ENCODE measurements at places on chromosomes 16 and 17.

DNA sequence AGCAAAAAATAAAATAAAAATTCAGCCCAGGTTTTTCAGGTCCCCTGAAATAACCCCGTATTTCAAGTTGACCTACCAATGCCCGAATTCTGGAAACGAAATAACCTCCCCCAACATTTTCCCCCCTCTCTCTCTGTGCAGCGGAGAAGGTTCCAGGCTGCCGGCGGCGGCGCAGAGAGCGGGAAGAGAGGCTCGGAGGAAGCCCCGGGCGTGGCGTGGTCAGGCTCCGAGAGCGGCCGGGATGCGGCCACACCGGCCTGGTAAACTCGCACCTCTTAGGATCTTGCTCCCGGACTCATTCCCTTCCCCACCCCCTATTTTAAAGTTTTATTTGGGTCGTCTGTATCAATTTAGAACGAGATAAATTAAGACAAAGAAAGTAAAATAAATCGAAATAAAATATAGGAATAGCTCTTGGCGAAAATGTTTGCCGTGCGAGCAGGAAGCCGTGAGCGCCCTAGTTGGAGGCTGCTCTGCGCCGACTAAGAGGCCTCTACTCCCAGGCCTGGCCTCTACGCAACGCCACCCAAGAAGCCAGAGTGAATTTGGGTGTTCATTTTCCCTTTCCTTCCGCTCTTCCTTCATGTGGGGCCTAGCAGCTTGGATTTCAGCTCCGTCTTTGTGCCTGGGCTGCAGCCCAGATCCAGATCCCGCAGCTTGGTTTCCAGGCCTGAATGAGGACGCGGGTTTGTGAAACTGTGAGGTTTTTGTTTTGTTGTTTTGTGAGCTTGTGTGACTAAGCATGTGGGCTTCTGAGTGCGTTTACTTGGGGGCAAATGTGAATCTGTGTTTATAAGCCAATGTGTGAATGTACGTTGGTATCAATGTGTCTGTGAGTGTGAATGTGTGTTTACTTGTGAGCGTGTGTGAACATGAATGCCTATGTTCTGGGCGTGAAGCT lies 1.5 kb upstream of the HOXB6 start:
- no peak for DNase-seq

- DNase-seq, result no peak
These were observed 89.4 kb downstream of the YPEL2 start for GRCh38 chr17:59420901-59421300.

DNA sequence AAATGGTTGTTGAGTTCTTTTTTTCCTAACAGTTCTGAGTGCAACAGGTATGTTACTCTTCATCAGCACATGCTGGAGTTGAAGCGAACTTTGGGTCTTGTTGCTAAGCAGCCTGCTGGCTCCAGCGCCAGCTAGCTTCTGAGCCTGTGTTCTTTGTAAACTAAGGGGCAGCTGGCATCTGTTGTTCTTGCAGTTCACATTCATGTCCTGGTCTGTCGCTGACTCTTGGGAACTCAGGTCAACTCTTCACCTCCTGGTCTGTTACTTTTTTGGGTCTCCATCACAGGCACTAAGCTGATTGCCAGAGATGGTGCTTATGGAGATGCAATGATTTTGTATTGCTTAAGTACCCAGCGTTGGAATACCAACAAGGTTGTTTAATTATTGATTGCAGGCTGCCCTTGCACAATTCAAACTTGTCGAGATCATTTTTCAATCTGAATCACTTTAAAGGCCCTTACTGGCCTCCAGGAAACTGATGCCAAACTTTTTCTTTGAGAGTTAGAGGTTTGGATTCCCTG lies 40.9 kb downstream of the USP10 start:
- DNase-seq, result no peak

DNA sequence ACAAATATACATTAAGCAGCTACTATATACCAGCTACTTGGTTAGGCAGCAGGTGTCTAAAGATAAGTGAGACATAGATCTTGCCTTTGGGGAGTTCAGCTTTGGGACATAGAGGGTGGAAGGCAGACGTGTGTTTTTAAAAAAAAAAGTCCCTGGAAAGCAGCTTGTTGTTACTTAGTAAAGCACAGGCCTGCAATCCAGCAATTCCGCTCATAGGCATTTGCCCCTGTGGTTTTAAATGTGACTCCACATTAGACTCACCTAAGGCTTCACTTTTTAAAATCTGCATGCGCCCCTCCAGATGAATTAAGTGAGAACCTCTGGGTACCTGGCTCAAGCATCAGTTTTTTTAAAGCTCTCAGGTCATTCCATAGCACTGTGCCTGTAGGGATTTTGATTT lies 7.2 kb upstream of the MLYCD start:
- DNase-seq, result no peak

- no peak for DNase-seq
These were observed 390 bp downstream of the ZNRF1 start for GRCh38 chr16:74999219-74999608.

- DNase-seq, result peak; percentile 38
These were observed 800 bp downstream of the PLEKHH3 start for GRCh38 chr17:42675965-42676423.

DNA sequence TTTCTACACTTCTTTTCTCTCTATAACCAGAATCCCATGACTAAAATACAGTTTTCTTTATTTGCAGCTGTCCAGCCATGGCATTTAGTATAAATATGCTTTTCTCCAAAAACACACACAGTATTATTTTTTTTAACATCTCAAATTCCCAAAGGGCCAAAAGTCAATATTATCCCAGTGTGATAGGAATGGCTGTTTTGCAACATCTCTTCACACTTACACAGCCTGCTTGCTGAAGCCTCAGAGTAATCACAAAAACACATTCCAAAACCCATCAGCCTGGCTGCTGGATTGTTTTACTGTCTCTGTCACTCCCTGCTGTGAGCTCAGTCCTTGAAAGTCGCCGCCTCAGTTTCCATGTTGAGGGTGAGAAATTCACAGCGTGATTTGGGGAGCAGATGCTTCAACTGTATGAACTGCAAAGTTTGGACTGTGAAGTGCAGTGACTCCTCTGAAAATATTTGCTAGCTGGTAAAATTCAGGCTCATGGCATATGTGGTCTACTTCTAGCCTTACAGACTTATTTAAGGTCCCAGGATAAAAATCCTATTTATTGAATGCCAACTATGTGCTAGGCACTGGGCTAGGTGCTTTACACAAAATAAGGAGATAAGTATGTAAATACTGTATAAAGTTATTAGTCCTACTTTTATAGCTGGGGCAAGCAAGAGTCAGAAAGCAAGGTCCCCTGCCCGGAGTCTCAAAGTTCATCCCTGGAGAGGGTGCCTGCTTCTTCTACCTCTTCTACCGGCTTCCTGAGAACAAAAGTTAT lies 116.5 kb downstream of the SOCS1 start:
- no peak for DNase-seq

DNA sequence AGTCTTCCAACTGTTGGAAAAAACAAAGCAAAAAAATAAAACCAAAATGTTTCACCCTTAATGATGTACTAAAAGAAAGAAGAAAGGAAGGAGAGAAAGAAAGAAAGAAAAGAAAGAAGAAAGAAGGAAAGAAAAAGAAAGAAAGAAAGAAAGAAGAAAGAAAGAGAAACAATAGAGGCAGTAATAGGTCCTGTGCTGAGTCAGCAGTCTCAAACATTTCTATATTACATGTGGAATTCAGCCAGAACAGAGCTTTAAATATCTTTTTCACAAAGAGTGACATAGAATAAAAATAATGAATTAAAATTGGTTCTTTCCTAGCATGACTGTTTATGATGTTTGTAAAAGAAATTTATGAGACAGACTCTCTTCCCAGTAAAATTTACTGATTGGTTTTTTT lies 1135.3 kb upstream of the CDH8 start:
- no peak for DNase-seq
